ENCODE measurements at places on chromosomes 6 and 20.

- no peak for DNase-seq
Measured at GRCh38 chr6:912871-913835, 220.2 kb upstream of the EXOC2 start.

DNA sequence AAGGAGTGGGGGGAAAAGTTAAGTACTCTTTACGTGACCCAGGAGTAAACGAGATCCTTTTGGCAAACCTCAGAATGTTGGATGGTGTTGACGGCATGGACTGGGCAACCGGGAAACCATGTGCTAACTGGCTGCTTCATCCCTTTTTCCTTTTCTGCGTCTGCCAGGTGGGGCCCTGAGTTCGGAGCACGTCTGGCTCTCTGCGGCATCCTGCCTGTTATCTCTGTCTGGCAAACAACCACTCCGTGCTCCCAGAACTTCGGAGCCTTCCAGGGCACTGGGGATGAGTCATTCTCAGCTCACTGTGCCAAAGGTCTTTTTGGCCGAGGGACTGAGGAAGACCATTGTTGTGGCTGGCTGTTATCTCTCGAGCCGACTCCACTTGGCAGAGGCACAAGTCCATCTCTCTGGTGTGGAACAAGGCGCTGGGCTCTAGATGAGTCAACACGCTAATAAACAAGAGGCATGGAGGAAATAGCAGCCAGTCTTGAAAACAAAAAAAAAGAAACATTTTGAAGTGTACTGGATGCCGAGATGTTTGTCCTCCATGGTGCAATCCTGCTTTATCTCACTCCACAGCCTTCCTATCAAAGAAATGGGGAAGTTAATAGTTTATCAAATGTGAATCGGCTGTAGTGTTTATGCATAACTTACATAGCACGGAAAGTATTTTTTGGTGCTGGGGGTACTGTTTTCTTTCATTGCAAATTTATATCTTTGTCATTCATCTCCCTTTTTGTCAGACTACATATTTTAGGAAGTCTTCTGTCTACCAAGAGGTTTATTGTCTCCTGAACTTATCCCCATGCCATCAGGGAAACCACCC, 64.6 kb upstream of the TXNDC5 start:
- DNase-seq = no peak

GRCh38 chr20:4490606-4491280, 231.0 kb upstream of the PRND start:
- no peak for DNase-seq

DNA sequence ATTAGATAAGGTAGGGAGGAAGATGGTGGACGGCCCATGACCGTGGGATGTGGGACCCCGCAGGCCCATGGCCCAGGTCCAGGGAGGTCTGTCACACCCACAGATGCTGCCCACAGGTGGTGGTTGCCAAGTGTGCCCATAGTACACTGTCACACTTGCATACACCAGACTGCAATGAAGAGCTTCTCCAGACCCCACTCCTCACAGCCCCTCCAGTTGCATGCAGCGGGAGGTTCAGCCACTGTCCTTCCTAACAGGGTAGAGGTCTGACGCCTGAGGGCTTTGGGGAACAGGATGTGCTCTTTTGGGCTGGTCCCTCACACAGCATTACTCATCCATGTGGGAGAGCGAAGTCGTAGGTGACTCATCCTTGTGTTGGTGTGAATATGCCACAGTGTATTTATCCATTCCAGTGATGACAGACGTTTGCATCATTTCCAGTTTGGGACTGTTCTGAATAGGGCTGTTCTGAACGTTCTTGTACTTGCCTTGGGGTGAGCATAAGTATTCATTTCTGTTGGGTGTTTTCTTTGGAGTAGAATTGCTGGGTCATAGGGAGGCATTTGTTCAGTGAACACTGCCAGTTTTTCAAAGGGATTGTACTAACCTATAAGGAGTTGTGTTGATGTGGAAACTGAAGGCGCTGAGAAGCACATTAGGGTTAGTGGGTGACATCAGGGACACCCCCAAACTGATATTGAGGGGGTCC, 10.1 kb upstream of the PYGB start:
- no peak for DNase-seq

DNA sequence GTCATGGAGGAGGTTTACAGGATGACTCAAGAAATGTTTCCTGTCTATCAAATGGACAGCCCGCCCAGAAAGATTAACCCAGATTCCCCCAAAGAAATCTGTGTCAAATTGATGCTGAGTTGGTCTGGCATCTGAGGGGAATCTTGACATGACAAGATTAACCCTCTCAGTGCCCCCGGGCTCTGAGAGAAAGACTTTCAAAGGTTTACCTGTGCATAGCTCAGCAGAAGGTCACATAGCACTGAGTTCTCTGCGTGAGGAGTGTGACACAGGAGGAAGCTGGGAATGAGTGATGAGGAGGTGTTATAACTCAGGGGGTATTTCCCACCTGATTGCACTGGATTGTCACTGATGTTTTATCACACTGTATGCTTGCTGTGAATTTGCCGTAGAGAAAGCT, 601.2 kb downstream of the DHX35 start:
- DNase-seq = no peak

DNA sequence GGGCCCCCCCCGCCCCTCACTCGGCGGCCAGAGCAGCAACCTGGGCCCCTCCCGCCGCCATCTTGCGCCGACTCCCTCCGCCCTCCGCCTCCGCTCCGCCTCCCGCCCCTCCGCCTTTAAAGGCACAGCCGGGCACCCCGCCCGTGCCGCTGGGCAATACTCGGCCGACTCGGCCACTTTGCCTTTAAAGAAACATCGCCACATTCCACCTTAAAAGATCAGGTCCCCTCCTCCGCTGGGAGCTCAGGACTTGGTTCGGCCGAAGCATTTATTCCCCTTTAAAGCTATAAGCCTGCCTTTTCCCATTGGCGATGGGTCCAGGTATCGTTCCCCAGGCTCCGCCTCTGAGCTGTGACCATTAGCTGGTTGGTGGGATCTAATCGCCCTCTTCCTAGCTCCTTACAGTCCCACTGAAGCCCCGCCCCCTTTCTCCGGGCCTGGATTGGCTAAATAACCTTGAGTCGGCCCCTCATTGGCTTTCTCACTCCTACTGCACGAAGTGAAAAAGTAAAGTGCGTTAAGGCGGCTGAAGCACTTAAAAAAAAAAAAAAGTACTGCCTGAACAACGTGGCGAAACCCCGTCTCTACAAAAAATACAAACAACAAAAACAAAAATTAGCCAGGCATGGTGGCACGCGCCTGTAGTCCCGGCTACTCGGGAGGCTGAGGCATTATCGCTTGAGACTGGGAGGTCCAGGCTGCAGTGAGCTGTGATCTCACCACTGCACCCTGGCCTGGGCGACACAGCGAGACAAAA, at the start of gene ZBTB22:
TSS of gene ZBTB22 (minus strand) at position 76 of the 757 bp plus-strand sequence. CDS start 828 bp downstream, outside the sequence.
- no peak for DNase-seq

GRCh38 chr6:166687879-166688205, 60.8 kb upstream of the RPS6KA2 start:
- no peak for DNase-seq

- no peak for DNase-seq
Measured at GRCh38 chr6:46090115-46091079, 39.4 kb upstream of the ENPP4 start.

DNA sequence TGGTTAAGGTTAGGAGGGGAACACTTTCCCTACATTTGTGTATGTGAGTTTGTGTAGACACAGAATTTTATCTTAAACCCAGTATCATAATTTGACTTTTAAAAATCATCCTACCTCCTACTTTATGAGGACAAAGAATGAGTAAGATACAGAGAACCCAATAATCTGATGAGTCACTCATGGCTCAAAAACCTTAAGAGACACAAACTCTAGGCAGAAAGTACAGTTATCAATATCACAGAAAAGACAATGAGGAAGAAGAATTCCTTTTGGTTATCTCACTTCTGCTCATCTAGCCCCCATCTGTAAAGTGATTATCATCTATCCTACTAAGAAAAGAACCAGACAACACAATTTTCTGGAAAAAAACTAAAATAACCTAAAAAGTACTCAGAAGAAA, 87.7 kb downstream of the EPB41L2 start:
- no peak for DNase-seq

GRCh38 chr6:19175023-19175422, 662.1 kb upstream of the ID4 start:
- no peak for DNase-seq

- DNase-seq = no peak
Measured at GRCh38 chr20:47866480-47866879, 81.2 kb upstream of the SULF2 start.

GRCh38 chr20:25007491-25008305, 15.1 kb upstream of the APMAP start:
- no peak for DNase-seq

DNA sequence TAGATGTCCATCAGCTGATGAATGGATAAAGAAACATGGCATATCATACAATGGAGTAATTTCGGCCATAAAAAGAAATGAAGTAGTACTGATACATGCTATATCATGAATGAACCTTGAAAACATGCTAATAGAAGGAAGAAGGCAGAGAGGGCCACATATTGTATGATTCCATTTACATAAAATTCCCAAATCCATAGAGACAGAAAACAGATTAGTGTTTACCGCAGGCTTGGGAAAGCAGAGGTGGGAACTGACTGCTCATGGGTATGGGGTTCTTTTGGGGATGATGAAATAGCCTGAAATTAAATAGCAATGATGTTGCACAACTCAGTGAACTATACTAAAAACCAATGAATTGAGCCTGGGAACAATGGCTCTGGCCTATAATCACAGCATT, 58.3 kb downstream of the SERAC1 start:
- DNase-seq = no peak

DNA sequence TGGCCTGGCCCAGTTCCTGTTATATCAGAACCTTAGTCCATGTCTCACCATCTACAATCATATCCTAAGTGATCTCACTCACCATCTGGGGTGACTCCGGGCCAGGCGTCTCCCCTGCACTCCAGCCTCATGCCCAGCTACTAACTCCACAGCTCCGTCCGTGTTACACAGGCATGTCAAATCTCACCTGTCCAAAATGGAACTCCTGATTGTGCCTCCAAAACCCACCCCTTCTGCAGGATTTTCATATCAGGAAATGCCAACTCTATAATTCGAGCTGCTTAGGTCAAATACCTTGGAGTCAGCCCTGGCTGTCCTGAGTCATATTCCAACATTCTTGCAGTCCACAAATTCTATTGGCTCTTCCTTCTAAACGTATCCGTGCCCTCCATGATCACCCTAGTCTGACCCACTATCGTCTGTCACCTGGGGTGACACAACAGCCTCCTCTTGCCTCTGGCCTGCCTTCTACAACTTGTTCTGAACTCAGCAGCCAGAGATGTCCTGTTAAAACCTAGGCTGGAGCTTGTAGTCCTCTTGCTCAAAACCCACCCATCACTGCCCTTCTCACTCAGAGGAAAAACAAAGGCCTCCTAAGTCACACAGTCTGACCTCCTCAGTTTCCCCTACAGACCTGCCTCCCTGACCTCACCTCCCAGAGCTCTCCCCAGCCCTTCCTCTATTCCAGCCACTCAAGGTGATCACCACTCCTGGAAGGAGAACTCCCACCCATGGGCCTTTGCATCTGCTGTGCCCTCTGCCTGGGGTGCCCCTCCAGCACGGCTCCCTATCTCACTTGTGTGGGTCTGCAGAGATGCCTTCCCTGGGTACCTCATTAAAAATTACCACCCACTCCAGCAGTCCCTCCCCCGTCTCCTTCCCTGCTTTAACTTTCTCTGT, 85.3 kb upstream of the SIRPA start:
- DNase-seq = no peak

DNA sequence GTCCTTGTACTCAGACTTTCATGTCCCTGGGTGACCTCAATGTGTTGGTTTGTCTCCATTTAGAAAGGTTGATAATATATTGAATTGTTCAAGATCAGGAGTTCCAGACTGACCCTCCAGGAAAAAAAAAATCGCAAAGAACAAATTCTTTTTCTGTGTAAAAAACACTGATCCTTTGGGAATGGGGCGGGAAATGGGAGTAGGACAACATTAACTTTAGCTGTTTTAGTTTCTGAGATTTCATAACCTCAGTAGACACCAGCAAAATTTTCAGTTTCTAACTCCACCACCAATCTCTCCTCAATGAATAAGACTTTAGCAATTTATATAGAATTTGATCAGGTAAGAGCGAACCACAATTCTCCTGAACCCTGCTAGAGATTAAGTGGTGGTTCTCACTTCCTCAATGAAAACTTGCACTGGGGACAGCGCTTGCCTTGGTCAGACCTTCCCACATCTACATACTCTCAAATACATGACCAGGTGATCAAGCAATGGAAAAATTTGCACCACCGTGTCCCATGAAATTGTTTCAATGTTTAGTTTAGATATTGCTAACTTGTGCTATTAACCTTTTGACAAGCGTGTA, 231.2 kb upstream of the PLN start:
- no peak for DNase-seq

GRCh38 chr6:73028893-73029450, 196.3 kb downstream of the KHDC1L start:
- DNase-seq = no peak

DNA sequence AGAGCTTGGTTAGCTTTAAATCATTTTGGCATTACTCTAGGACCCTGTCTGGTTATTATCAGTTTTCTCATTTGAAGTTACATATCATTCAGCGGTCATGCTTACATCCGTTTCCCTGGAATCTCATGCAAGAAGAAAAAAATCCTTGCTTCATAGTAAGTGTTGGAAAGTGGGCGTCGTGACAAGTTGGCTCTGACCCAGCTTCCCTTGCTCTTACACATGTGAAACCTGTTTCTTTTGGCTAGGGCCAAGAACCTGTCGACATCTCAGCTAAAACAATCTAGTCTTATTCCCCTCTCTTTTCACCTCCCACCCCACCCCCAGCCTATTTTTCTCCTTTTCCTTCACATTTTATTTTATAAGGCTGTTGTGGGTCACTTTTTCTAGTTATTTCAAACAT, 45.5 kb downstream of the ANKS1A start:
- DNase-seq = no peak

DNA sequence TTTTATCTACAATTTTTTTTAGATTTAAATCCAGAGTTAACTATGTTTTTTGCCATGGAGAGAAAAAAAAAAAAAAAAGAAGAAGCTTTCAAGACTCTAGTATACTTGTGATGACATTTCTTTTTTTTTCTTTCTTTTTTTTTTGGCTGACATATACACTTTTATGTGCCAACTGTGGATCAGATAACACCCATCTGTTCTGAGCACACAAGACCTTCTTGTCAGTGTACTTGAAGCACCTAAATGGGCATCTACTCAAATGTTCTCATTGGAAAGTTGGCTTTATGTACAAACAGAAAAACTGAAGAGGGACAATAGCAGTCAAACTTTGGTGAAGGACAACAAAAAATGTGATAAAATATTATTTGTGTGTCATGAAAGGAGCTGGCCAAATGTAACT, 904.5 kb downstream of the GRIK2 start:
- no peak for DNase-seq

GRCh38 chr20:47108994-47109393, 214.4 kb downstream of the EYA2 start:
- no peak for DNase-seq

GRCh38 chr20:3238616-3239025, 369 bp downstream of the SLC4A11 start:
- no peak for DNase-seq

- DNase-seq = no peak
Measured at GRCh38 chr20:46954490-46955038, 59.9 kb downstream of the EYA2 start.

GRCh38 chr6:29552512-29553051, 7.0 kb downstream of the UBD start:
- DNase-seq = no peak

GRCh38 chr20:57884956-57885355, 175.1 kb upstream of the PMEPA1 start:
- DNase-seq = no peak

- no peak for DNase-seq
Measured at GRCh38 chr20:25745738-25746137, 49.1 kb upstream of the ZNF337 start.

Data from cortex of kidney (tissue), 1 donor.